ENCODE measurements at places on chromosomes 2 and 18.
A peak's percentile ranks its signal among the peaks of the same experiment; 100 is the strongest.

DNA sequence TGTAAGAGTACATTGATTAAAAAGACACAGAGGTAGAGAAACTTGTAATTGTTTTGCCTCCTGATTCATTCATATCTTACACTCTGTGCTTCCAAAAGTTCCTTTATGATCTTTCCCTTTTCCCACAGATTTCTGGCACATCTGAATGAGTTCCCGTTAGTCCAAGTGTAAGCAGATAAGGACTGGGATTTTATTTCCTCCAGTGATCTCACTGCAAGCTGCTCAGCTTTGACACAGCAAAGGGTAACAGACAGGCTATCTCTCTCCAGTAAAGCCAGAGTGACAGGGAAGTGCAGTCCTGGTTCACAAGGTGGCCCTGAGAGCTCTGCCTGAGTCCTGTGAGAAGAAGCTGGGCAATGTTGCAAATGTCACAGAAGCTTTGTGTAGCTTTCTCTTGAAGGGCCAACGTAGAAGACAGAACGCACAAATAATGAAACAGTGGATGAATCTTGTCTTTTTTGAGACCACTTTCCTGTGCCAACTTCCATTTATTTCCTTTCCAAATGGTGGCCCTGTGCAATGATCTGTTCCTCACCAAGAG lies 32.5 kb upstream of the KCNE4 start:
- no peak for DNase-seq

- DNase-seq = no peak
Measured at GRCh38 chr2:129748250-129748649, 231.2 kb upstream of the RAB6C start.

DNA sequence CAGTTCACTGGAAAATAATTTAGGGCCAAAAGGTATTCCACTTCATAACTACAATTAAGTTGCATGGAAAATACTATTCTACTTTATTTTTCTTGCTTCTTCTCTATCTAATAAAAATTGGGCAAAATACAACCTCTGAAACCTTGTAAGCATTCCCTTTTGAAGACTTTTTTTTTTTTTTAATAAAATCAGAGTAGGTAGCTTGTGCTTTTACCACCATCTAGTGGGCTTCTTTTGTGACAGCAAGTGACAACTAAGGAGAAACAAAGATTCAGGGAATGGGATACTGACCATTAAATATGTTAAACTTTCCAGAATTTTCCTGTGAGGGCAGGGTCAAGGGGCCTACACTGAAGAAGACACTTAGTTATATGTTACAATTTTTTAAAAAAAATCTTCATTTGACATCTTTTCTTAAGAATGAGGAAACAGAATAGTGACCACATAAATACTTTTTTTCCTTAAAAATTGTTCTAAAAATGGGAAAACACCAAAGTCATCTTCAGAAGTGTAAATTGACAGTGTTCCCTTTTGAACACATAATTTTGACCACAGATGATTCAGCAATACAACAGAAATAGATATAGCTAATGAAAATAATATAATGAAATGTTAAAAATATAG lies 1183.2 kb upstream of the ACVR2A start:
- no peak for DNase-seq

- DNase-seq = peak; percentile 18
Measured at GRCh38 chr2:96265349-96265839, 403 bp downstream of the TMEM127 start.

DNA sequence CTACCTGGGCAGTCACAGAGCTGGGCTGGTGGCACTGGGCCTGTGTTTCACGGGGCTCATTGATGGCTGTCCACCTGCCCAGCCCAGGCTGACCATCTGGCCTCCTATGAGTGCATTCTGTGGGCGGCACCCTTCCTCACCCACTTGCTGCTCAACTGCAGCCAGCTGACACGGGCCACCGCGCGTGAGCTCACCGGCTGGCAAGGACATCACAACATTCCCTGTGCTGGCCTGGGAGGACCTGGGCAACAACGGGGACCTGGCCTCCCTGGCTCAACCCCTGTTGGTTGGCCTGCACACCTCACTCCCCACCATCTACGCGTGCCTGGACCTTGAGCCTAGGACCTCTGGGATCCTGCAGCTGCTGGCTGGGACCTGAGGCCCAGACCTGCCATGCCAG lies 98.2 kb upstream of the DTNA start:
- DNase-seq = no peak

DNA sequence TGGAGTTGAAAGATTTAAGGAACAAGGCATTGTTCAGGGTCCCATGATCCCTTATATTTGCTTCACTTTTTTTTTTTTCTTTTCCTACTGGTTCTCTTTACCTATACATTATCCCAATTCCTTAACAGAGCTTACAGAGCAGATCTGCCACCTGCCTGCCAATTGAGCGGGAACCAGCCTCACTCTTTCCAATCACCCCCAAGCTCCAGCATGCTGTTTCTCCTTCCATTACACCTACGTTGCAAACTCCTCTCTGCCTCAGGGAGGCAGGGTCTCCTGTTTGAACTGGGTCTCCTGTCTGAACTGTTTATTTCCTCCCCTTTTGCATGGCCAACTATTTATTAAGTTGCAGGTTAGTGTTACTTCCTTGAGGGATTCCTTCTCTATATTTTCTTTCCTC lies 77.2 kb upstream of the SLC38A11 start:
- DNase-seq = no peak

- no peak for DNase-seq
Measured at GRCh38 chr2:202171241-202171825, 67.1 kb downstream of the SUMO1 start.

- no peak for DNase-seq
Measured at GRCh38 chr18:41231681-41232080, 723.4 kb upstream of the PIK3C3 start.

GRCh38 chr2:126634273-126634861 lies 21.6 kb upstream of the GYPC start:
- DNase-seq = peak; percentile 46
